Caki2 (cell line): ENCODE measurements at places on chromosomes 7 and 10. TPM values are rescaled to one million over a fixed set of nuclear protein-coding genes. Genes with fewer than 3 reads are reported as not detected.

DNA sequence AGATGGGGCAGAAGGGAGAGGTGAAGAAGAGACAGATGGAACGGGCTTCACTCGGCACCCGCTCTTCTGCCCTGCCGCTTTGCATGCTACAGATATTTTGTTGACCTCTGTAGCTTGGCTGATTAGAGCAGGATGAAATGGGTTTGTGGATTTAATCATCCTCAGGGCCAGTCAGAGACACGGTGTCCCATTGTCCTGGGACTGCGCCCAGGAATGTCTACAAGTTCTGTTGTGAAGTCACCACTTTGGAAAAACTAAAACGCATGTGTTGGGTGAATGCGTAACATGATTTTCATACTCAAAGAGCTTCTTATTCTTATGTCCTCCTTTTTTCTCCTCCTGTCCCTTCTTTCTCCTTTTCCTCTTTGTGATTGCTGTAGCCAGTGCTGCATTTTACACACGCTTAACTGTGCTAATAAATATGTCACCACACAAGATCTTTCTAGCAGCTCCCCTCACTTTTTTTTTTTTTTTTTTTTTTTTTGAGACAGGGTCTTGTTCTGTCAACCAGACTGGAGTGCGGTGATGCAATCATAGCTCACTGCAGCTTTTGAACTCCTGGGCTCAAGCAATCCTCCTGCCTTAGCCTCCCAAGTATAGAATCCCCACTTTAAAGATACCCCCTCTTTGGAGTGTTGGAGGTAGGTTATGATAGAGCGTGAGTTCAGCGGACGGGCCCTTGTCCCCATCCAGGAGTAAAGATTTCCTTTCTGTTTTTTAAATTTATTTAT, 3.4 kb downstream of the CPA4 start:
- no peak for DNase-seq

DNA sequence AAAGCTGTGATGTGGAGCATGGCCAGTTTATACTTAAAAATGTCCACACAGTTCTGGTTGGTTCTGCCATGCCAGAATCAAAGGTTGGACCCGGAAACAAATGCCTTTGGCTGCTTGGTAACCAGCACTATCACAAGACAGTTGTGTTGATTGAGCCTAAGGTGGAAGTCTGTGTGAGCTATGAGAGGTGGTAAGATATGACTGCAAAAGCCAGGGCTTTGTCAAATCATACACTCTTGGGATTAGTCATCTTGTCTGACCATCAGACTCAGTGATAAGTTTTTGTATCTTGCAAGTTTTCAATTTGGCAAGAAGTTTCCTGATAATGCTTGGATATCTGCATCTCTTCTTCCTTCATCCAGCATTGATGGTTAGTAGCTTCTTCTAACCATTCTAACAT, 35.5 kb downstream of the GPR141 start:
- no peak for DNase-seq

DNA sequence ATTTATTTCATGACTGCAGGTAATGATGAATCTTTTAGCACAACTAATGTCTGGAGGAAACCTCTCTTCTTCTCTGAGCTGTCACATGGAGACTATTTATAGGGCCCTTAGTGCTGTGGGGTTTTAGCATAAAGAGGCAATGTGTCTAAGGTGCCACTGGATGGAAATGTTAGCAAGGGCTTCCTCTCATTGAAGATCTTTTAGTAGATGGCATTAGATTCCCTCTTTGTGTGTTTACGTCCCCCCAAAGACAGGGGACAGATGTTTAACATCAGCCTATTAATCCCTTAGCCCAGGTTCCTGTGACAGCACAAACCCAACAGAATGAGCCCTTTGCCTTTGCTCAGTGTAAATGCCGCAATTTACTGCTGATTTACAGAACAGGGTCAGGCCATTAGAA, 208.6 kb downstream of the SKAP2 start:
- no peak for DNase-seq

GRCh38 chr10:118209215-118209614, 132.9 kb downstream of the FAM204A start:
- no peak for DNase-seq

DNA sequence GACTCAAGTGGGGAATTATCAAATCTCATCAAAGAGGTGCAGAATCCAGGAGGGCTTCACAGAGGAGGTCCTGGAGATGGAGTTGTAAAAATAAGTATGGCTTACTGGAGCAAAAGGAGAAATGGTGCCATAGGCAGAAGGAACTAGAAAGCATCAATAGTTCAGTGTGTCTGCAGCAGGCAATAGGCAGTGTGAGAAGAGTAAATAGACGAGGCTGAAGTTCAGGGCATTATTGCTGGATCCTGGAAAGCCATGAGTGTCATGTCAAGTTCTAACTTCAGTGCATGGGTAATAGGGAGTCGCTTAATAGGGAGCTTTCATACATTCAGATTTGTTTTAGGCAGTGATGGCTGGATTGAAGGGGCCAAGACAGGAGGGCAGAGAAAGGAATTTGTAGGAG, 39.3 kb downstream of the CYP26A1 start:
- DNase-seq, result no peak

DNA sequence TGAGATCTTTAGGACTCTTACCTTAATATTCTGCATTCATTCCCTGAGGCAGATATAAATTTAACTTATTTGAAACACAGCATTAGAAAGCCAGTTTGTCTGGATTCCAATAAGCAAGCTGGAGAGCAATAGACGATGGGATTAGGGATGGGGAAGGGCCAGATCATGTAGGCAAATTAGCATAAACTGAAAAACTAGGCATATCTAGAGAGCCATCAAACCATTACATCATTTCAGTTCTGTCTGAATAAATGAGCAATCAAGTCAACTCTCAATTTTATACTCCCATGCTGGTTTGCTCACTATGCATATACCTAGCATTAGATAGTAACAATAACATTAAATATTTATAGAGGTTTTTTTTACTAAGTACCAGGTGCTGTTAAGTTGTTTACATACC, 583.6 kb upstream of the LRRN3 start:
- DNase-seq, result no peak

DNA sequence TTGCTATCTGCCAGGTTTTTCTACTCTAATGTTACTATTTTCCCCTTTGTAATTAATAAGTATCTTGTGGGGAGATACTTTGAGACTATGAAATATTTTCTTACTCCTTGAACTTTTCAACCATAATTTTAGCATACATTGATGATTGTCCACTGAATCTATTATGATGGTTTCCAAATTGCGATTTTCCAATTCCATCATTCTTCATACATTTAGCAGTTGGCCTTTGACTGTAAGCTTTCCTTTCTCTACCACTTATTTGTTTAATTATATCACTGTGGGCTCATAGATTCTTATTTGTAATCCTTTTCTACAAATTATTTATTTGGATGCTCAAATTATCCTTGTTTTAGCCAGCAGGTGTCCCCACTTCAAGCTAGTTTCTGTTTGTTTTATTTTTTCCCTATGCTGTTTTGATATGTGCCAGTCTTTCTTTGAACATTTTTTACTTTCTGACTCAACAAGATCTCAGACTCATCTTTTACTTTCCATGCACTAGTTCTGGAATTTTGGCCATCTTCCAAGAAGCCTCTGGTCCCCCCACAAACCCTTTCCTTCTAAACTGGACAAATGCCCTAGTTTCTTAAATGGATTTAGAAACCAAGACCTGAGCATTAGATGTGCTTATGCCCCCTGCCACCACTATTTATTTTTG, 11.4 kb upstream of the MRPS16 start:
- DNase-seq, result peak; percentile 53

DNA sequence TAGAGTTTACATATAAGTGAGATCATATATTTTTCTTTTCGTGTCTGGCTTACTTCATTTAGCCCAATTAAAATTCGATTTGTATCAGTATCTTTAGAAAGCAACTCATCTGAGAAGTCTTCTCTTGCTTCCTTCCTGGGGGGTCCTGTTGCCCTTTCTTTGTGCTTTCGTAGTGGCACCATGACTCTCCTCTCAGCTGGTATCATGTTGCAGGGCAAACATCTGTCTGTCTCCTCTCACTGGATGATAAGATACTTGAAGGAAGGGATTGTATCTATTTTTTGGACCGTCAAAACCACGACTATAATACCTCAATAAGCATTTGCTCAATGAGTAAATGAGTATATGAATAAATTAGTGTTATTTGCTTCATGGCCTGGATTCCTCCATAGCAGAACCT, 382.5 kb upstream of the SORCS1 start:
- no peak for DNase-seq

GRCh38 chr7:7148798-7149481, 33.4 kb upstream of the C1GALT1 start:
- DNase-seq, result no peak

DNA sequence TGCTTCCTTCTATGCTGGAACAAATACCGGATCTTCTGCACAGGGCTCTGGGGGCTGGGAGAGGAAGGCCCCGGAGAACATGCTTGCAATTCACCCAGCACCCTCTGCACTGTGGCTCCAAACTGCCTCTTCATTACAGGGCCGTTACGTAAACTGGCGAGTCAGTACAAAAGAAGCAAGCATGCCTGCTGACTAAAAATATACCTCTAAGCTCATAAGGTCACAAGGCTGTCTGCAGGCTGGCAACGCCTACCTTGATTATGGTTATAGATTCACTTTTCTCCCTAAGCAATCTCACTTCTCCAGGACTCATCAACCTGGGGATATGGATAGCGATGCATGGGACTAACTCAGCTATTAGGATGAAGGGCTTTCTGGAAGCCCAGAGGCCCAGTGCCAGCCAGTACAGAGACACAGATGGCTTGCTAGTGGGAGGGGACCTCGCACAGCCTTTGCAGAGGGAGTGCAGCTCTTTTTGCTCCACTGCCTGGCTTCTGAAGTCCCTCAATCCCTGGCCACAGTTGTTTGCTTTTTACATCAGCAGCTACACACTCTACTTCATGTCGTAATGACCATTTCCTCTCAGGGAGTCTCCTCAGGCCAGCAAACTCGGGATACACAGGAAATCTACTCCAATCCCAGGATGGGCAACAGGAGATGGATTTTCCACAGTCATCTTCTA, 96.1 kb downstream of the SH3PXD2A start:
- peak; percentile 72 for DNase-seq

ADAM12 gene
- 14.0 and 26.1 TPM in 2 replicates for total RNA-seq

ZNF503 gene
- total RNA-seq, result 11.6 and 16.2 TPM in 2 replicates

FAM25C gene
- not detected in 2 replicates for total RNA-seq

MORN4 gene
- 8.2 and 10.5 TPM in 2 replicates for total RNA-seq

GBX1 gene
- not detected in 2 replicates for total RNA-seq

AGMO gene
- total RNA-seq, result 0.84 and 1.3 TPM in 2 replicates
